ENCODE measurements at places on chromosomes 2 and 18.

DNA sequence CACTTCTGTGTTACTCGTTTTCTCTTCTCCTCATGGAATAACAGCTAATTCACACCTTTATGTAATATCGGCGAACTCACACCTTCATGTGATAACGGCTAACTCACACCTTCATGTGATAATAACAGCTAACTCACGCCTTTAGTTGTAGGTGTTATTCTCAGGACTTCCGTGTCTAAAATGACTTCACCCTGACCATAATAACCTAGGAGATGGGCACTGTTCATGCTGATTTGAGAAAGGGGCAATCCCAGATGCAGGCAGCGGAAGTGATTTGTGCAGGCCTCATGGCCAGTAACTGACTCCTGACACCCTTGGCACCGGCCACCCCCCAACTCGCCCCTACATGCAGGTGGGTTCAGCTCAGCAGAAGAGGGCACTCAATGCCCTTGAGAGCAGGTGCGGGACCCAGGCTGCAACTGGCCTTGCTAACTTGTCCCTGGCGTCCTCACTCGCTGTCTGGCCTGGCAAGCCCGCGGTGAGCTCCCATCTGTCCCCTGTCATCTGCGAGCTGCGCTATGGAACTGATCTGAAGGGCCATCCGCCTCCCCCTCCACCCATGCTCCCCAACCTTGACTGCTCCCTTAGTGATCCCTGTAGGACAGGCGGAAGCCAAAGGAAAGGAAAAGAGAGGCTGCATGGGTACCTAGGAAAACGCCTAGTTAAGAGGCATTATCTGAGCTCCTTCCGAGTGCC, 42.6 kb upstream of the MTCL1 start:
- DNase-seq, result no peak

DNA sequence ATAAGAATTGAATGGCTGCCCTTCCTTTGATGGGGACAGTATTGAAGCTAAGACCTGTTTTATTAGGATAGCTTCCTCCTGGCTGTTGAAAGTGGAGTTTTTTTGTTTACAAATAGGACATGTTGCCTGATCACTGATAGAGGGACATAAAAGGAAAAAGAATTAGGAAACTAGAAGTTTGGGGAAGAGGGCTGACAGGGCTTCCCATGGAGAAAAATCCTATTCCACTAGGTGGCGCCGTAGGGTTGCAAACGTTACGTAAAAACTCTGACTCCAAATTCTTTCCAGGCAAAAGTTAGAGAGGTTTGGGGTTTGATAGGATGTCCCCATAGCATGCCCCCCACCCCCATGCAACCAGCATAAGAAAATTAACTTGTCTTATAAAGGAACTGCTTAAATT, 11.1 kb upstream of the RBFA start:
- DNase-seq, result no peak

- no peak for DNase-seq
Measured at GRCh38 chr2:2536416-2537056, 205.5 kb upstream of the MYT1L start.

DNA sequence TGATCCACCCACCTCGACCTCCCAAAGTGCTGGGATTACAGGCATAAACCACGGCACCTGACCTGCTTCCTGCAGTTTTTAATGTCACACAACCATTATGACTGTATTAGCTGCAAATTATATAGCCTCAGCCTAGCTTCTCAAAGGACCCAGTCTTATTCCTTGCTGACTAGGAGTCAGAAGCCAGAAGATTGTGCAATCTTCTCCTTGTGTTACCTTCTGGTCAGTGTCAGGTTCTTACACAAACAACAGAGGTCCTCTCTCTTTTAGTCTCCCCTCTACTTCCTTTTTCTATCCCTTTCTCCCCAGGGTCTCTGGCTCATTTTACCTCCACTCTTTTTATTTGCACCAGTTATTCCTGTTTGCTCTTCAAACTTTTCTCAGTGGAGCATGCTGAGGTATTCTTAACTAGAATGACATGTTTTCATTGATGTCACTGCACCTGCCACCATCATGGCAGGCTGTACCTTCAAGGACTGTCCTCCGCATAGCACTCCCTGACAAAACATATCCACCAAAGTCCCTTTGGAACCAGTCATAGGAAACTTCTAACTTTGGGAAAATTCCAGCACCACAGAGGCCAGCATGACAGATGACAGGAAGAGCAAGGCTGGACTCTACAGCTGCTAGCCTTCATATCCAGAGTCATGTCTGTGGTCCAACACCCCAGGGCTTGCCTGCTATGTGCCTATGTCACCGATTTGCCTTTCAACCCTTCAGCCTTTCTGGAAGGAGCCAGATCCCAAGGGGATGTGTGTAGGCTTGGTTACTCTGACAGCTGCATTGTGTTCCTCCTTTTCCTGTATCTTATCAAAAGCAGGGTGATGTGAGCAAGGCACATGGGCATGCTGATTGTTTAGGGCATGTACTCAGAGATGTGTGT, 45.2 kb upstream of the EPC2 start:
- DNase-seq, result no peak
